Activated CD4-positive, alpha-beta T cell treated with anti-CD3 and anti-CD28 coated beads, Interleukin-2, amount 50 U/mL, for 24 hours (primary cell): ENCODE measurements at places on chromosomes 7 and 10.

DNA sequence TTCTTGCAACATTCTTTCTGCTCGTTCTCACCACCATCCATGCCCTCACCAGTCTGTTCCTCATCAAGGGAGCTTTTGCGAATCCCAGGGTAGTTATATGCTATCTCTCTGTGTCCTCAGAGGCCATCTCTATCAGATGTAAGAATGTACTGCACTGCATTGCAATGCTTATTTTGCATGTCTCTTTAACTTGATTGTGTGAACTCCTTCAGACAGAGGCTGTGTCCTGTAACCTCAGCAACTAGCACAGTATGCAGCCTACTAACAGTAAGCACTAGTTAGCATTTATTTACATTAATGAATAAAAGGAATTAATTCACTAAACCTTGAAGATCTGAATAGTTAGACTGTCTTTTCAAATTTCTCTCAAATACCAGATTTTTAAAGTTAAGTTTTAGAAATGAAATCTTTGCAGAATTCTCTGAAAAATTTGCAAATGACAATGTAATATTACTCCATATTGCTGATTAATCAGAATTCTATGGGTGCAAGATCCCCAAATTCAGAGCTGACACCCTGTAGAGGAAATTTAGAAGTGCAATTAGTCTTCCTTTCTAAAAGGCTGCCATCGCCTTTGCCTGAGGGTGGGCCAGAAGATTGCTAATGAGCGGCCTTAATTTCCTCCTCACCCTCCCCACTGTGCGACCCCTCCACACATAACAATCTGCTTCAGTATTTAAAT is 10.3 kb upstream of the LHFPL3 start:
- DNase-seq = no peak

- no peak for DNase-seq
Observed at GRCh38 chr7:130650611-130651120, 17.9 kb downstream of the COPG2 start.

GRCh38 chr10:124091646-124092249 is 1.6 kb downstream of the CHST15 start:
- no peak for DNase-seq

- no peak for DNase-seq
Observed at GRCh38 chr7:50317221-50317678, 12.7 kb downstream of the IKZF1 start.
